SIG-M5 (cell line): ENCODE measurements at places on chromosomes 3 and 15.

- no peak for DNase-seq
Observed at GRCh38 chr3:148884261-148884660, 19.2 kb downstream of the CPA3 start.

DNA sequence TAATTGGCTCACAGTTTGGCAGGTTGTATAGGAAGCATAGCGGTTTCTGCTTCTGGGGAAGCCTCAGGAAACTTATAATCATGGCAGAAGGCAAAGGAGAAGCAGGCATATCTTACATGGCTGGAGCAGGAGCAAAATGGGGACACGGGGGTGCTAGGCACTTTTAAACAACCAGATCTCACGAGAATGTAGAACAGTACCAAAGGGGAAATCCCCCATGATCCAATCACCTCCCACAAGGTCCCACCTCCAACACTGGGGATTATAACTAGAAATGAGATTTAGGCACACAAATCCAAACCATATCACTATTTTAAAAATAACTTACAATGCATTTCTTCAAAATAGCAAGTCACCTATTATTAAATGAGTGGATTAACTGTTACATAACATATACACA lies 47.1 kb upstream of the ANKRD28 start:
- DNase-seq: no peak

DNA sequence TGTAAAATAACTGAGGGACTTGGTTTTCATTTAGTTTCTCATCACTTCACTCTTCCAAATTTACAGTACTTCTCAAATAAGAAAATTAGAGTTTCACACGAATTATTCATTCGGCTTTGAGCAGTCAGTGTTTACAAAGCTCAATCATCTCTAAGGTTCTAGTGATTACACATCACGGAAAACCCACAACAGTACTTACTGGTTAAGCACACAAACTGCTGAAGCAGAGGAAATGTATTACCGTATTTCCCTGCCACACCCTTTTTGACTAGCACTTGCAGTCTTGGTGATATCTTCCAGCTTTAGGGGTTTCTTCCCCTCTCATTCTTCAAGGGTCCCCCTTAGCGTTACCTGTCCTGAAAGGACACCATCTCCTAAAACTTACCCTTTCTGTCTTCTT lies 164.8 kb upstream of the CDIN1 start:
- DNase-seq: no peak

- DNase-seq: no peak
Observed at GRCh38 chr3:52697632-52697965, 8.0 kb downstream of the GLT8D1 start.

GRCh38 chr3:171895900-171896299 lies 52.8 kb downstream of the TMEM212 start:
- DNase-seq: no peak

DNA sequence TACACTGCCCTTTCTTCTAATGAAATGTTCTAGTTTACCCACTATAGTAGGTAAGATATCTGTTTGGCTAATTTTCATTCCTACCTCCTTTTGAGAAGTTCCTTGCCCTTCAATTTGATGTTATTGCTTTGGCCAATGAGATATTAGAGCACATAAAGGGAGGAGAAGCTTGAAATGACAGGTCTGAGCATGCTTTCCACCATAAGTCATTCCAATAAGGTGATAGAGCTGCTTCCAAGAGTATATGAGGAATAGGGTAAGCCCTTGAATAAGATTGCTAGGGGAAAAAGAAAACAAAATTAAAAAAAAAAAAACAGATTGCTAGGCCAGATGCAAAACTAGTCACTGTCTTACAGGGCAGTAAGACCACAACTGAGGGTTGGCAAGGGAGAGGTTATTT lies 78.9 kb upstream of the TRIM42 start:
- DNase-seq: no peak

DNA sequence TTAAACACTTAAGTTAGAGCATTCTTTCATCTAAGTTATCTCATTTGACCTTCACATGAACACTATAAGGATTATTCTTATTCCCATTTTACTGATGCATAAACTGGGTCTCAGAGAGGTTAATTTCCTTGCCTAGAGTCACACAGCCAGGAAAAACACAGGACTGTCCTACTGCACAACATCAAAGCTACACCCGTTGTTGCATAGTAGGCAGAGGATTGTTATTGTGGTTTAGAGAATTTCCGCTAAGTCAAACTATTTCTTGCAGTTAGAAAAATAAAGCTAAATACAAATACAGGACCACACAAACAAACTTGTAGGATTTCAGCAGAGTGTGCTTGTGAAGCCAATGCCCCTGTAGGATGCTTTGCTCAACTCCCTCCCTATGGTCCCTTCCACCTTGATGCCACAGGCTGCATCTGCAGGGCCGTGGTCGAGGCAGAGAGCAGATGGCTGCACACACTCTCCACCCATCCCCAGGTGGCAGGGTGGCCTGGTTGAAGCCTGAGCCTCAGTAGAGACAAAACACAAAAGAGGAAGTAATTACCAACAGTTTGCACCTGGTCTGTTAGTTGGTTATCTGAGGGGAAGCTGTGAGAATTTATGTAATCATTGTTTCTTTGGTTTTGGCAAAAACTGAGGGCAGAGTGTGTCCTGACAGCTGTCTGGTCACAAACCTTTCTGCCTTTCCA lies 41.1 kb upstream of the SKOR1 start:
- no peak for DNase-seq

DNA sequence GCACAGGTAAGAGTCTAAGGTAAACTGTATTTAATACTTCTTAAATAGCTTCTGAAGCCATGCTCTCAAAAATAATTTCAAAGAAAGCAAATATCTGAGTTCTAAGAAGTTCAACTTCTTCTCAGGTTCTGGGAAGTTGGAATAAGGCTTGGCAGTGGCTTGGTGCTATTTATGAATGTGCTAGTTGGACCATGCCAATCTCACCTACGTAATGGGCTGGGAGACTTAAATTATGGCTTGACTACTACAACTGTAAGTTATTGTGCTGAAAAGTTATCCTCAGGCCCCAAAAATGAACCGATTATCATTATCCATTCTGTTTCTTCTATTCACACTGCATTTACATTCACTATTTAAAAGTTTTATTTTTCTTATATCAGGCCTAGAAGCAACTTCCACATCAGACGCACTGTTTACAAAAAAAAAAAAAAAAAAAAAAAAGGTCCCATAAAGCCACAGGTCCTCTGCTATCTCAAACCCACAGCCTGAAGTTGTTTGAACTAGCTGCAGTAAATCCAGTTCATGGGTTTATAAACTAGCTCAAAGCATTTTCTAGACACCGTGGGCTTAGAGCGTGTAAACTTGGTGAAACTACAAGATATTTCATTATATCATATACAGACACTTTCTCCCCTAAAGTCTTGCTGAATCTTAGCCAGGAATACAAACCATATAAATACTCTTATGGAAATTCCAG lies 3.4 kb downstream of the LRIG1 start:
- no peak for DNase-seq

GRCh38 chr15:63013052-63013808 lies 29.3 kb upstream of the TPM1 start:
- no peak for DNase-seq

- no peak for DNase-seq
Observed at GRCh38 chr15:57797568-57798267, 91.2 kb downstream of the POLR2M start.

DNA sequence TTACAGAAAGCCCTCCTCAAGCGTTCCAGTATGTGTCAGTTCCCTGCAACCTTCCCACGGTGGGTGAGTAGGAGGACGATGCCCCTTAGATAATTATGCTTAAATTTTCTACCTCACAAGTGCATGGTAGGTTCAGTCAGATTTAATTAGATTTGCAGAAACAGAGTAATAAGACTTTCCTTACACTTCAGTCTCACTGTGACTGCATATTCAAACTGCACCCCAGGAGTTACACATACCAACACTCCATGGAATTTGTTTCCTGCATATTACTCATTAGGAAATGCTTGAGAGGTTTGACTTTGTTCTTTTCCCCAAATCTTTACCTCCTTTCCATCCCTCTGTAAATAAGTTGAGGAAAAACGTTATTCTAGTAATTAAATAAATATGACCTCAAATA lies 108.8 kb downstream of the ARRDC4 start:
- no peak for DNase-seq

DNA sequence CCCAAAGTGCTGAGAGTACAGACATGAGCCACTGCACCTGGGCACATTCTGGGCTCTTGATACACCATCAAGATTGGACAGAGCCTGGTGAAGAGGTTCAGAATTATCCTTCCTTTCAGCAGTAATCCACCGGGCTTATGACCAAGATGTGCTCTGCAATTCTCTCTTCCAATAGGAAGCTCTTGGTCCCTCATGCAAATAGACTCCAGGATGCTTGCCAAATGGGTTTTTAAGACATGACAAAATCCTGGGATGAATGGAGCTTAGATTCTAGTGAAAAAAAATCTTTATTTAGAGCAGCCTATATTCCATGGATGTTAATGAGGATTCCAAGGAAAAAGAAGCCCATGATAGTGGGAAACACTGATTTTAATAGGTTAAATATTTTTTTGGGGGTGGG lies 119.1 kb downstream of the SV2B start:
- no peak for DNase-seq

DNA sequence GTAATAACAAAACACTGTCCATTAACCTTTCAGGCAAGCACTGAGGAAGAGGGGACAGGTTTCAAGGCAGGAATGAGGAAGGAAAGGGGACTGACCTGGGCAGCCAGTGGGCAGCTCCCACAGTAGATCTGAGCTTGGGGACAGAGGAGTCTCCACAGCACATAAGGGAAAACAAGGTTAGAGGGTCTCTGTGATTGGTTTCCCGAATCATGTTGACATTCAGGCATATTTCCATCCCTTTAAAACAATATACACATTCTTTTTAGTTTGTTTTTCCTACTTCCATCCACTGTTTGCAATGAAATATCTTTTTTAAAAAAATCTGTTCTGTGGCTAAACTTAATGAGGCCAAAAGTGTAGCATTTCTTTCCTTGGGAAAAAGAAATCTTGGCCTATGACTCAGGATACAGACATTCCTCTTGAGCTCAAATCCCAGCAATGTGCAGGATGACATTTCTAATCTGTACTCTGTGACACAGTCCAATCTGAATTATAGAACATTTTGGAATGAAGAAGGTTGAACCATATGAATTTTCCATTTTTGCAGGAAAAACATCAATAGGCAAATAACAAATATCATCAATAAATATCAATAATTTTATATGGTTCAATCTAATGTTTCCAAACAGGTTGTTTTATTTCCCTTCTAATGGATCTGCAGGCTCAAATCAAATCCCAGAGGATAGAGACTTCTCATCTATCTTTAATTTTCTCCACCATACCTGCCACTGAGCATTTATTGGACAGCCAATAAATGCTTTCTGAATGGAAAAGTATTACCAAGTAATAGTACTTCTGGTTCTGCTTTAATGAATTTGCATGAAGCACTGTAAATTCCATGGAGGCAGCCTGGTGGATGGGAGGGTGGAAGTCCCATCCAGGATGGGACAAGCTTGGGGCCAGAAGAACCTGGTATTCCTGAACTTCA lies 54.1 kb downstream of the ITGB5 start:
- no peak for DNase-seq

- no peak for DNase-seq
Observed at GRCh38 chr3:22308871-22309270, 557.9 kb upstream of the ZNF385D start.

GRCh38 chr3:76310089-76310488 lies 524.7 kb upstream of the ZNF717 start:
- DNase-seq: no peak

DNA sequence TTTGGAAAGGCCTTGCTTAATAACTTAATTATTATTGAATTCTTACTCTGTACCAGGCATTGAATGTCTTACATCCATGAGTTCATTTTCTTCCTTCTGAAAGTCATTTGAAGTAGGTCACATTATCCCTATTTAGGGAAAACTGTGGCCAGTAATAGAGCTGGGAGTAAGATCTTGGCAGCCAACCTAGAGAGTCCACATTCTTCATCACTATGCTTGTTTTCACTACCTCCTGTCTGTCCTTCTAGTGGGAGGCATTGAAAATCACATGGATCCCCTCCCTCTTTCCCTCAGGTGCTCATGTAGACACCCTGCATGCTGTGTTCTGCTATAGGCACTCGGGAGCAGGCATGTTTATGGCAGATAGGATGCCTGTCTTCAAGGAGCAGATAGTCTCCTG lies 154.9 kb downstream of the EBLN2 start:
- no peak for DNase-seq

- DNase-seq: no peak
Observed at GRCh38 chr3:189606774-189607173, 24.4 kb upstream of the TP63 start.

DNA sequence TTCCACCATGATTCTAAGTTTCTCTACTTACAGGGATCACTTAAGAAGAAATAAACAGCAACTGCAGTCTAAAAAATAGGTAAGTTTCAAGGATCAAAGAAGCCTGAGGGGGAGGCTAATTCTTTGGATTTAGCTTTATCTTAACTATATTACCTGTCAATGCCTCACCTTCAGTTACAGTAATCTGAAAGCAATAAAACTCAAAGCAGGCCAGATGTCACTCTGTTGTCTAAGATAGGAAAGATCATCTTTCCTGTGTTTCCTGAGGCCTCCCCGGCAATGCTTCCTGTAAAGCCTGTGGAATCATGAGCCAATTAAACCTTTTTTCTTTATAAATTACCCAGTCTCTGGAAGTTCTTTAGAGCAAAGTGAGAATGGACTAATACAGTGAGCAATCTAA lies 60.2 kb downstream of the NPTN start:
- no peak for DNase-seq

DNA sequence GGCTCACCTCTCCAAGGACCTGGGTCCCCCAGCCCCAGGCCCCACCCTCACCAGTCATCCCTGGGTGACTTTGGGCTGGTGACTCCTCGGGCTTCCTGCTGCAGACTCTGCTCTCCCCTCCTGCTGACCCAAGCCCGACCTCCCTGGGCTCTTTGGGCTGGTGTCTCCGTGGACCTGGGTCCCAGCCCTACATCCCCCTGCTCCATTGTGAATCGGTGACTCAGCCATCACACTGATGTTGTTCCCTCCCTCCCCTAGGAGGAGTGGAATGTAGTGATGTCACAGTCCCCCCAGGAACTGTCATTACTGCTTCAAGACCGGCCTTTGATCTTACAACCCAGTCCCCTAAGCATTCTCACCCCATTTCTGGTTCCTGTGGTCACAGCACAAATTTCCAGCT lies 83.7 kb downstream of the ADAMTS7 start:
- no peak for DNase-seq

GRCh38 chr3:53938645-53939044 lies 47.0 kb upstream of the SELENOK start:
- no peak for DNase-seq
